ENCODE measurements at places on chromosomes 1 and 21.

GRCh38 chr1:119323216-119323982 is 45.2 kb upstream of the HAO2 start:
- DNase-seq = no peak

DNA sequence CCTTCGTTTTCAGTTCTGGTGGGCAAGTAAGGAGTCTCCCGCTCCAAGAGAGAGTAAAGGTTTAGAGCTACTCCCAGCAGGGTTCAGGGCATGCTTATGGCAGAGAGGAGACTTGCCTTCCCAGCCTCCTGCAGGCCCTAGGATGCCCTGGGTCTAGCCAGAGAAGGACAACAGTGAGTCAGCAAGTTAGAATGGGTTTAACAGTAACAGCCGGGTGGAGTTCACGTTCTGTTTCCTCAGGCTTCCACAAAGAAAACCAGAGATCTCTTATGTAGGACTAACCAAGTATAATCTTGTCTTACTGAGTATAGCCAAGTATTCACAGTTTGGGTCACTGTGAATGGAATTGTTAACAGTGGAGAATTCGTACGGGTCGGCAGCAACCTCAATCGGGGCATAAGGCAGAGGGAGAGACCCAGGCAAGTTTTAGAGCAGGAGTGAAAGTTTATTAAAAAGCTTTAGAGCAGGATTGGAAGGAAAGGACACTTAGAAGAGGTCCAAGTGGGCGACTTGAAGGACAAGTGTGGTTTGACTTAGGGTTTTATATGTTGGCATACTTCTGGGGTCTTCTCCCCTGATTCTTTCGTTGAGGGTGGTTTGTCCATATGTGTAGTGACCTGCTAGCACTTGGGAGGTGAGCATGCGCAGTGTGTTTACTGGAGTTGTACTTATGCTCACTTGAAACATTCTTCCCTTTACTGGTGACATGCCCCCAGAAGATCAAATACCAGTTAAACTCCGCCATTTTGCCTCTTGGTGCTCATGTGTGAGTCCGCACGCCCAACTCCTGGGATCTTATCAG is 4.5 kb downstream of the OVAAL start:
- peak; percentile 87 for DNase-seq

- no peak for DNase-seq
These were observed 932 bp upstream of the FCRLA start for GRCh38 chr1:161706113-161706481.

DNA sequence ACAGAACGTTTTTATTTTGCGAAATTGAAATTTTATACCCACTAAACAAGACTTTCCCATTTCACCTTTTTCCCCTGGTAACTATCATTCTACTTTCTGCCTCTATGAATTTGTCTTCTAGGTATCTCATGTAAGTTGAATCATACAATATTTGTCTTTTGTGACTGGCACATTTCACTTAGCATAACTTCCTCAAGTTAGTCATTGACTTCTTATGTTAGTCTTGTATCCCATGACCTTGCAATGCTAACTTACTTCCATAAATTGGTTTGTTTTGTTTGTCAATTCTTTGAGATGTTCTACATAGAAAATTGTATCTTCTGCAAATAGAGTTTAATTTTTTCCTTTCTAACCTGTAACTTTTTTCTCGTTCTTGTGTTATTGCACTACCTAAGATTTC is 26.9 kb downstream of the SH3BP5L start:
- DNase-seq = no peak

GRCh38 chr1:30844631-30845030 is 63.9 kb downstream of the SDC3 start:
- no peak for DNase-seq

DNA sequence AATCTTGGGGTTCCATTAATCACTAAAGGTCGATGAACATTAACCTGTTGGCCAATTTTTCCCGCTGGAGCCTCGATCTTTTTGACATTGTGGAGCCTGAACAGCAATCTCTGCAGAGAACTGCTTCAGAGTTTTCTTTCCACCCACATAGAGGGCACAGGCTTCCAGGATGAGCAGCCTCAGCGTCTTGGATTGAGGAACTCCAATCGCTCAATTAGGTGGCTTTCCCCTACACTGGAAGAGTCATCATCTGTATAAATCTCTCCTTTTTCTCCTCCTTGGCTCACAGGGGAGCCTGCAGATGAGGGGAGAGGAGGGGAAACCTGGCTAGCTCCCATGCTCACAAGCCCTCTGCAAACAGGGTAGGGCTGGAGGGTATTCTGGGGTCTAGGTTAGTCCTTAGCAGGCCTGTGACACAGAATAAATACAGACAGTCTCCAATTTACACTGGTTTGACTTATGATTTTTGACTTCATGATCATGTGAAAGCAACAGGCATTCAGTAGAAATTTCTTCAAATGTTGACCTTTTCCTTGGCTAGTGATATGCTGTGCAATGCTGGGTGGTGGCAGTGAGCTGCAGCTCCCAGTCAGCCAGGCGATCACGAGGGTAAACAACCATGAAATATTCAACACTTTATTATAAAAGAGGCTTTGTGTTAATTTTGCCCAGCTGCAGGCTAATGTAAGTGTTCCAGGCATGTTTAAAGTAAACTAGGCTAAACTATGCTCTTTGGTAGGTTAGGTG is 80.8 kb downstream of the PGBD5 start:
- DNase-seq = no peak

GRCh38 chr1:22121421-22121911 is 21.4 kb downstream of the WNT4 start:
- DNase-seq = peak; percentile 96

GRCh38 chr1:160244209-160244608 is 18.1 kb downstream of the DCAF8 start:
- DNase-seq = no peak

- peak; percentile 42 for DNase-seq
These were observed 4.5 kb downstream of the PAFAH2 start for GRCh38 chr1:25993197-25993951.

- DNase-seq = no peak
These were observed 93.4 kb downstream of the BCAR3 start for GRCh38 chr1:93588206-93588605.

DNA sequence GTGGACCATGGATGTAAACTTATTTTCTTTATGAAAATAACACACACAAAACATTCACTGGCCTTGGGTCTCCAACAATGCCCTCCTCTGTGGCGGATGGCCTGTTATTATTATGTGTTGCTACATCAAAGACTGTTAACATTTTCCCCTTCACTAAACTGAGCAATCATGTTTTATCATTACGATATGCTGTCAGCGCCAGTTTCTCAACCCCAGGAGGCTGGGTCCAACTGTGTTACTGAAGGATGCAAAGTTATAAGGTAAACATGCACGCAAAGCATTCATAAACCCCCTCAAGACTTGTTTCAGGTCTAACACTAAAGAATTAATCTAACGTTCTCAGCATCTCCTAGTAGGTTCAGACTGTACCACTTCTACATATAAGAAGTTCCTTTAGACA is 6.0 kb upstream of the DUSP10 start:
- DNase-seq = no peak

DNA sequence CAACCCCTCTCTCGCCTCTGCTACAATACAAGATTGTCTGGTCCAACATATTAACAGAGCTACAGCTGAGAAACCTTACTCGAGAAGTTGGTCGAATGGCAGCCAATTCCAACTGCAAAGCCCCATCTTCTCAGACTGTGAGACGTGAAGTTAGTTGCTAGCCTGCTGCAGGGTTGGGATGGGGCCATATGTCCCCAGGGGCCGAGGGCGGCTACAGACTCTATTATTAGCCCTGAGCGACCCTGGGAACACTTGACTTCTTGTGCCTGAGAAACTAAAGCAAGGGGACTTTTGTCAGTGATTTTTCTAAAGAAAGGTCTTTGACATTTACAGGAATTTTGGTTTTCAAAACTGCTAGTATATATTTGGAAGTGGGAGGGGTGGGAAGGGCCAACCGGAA is 13.7 kb downstream of the NCF2 start:
- no peak for DNase-seq

DNA sequence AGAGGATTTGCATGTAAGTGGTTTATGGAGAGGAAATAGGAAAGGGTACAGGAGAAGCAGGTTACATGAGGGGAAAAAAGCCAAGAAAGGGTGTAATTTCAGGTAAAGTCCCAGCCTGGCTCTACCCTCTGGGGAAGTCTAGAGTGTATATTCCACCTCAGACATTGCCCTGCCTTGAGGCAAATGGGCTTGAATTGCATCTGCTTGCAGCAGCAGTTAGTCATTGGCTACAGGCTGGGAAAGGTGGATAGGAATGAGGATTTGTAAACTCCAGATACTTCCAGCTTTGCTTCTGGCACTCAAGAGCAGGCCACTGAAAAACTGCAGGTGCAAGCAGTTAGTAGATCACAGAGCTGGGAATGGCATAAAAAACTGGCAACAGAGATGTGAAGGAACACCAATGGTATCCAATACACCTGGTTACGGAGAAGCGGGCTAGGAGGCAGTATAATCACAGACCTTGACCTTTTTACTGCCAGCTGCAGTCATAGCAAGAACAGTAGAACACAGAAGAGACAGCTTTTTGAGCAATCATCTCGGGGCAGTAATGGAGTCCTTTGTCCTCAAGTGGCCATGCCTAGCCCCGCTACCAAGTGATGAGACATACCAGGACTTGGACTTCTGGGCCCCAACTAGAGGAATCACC is 226.9 kb upstream of the NRIP1 start:
- no peak for DNase-seq

DNA sequence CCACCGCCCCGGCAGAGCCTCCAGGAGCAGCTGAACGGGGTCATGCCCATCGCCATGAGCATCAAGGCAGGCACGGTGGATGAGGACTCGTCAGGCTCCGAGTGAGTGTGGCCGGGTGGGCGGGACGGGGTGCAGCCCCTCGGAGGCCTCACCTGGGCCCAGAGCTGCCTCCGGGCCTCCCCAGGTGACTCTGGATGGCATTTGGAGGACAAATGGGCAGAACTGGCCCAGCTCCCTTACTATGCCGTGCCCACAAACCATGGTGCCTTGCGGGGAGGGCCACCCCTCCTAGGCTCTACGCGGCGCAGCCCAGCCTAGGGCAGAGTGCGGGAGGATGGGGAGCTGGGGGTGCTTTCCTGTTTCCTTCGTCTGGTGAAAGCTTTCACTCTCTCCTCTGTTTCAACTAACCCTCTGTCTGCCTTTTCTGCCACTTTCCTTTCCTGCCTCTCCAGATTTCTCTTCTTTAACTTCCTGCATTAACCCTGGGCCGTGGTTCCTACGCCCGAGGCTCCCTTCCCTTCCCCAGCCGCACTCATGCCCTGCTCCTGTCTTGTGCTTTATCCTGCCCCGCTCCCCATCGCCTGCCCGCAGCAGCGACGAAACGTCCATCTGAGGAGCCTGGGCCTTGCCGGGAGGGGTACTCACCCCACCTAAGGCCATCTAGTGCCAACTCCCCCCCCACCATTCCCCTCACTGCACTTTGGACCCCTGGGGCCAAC is 9.2 kb downstream of the PSRC1 start:
- DNase-seq = no peak

GRCh38 chr21:34126269-34126668 is 52.9 kb downstream of the MRPS6 start:
- no peak for DNase-seq

- no peak for DNase-seq
These were observed 379.4 kb upstream of the RUNX1 start for GRCh38 chr21:35428489-35428888.

GRCh38 chr1:7784492-7785071 is 491 bp downstream of the PER3 start:
- no peak for DNase-seq

GRCh38 chr1:231801042-231801585 is 174.5 kb downstream of the DISC1 start:
- no peak for DNase-seq

GRCh38 chr1:180588121-180588520 is 29.4 kb downstream of the OVAAL start:
- no peak for DNase-seq

DNA sequence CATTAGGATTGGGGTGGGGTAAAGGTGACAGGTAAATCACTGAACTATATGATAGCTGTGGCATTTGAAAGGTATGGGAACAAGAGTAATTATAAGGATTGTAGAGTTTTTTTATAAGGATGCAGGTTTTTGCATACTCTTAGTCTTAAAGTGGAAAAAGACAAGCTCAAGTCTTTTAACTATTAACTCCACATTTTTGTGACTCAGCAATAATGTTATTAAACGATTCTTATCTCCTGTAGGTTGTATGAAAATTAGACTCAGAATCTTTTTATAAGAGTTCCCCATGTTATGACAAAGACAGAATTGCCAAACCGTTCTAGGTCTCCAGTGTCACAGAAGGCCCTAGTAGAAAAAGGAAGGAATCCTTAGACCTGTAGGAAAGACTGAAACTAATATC is 49.9 kb upstream of the TTLL7 start:
- DNase-seq = no peak

GRCh38 chr1:67639361-67639760 is 45.6 kb upstream of the GADD45A start:
- no peak for DNase-seq

DNA sequence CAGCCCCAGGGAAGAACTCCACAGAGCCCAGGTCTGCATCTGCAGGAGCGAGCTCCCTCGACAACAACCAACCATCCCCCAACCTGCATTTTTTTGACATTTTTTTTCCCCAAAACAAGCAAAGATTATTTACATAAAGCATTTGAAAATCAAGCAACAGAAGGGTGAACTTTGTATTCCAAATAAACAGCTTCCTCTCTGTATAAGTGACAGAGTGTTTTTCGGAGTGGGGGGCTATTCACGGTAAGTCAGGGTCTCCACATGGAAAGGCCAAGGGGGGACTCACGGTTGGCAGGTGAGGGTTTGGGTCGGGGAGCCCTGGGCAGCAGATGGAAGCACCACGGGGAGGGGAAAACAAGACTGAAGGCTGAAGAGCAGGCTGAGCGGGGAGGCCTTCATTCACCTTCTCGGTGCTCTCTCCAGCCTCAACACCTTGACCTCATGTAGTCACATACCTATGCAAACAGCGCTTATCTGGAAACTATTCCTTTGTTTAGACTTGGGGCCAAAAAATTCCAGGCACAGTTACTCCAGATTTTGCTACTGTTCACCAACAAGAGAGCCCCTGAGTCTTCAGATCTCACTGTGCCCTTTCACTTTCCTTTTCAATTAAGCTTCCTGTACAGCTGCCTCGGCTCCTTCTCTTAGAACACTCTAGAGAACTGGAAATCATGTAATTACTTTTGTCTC is 27.6 kb downstream of the C2CD2 start:
- no peak for DNase-seq

DNA sequence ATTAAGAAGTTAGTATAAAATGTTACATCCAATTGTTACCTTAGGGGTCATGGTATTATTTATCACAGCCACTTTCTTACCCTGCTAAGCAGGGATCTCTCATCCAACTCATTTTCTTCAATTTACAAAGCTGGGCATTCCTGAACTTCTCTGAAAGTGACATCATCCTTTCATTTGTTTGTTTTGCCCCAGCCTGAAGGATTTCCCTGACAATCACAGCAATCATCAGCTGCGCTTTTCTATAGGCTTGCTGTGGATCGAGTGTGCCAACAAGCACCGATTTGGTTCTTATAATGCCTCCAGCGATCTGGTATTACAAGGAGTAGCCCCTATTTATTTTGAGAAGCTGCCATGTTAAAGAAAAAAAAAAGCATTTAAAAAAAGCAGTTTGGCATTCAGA is 240.2 kb downstream of the USH2A start:
- no peak for DNase-seq
